ENCODE measurements at places on chromosomes 6 and 20.

DNA sequence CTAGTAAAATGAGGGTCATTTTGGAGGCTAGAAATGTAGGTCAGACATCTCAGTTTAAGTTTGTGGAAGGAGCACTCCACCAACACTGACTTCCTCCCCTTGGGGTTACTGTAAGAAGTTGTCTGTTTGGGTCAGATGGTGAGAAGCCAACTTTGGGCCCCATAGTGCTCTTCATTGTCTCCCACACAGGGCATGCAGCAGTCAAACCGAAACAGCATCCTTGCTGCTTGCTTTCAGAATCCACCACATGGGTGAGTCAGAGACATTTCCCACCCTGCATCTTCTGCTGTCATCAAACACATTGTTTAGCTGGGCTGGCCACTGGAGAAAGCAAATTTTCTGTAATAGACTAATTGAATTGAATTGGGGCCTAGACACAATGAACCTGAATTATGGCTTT lies 16.8 kb downstream of the IL17F start:
- no peak for DNase-seq

DNA sequence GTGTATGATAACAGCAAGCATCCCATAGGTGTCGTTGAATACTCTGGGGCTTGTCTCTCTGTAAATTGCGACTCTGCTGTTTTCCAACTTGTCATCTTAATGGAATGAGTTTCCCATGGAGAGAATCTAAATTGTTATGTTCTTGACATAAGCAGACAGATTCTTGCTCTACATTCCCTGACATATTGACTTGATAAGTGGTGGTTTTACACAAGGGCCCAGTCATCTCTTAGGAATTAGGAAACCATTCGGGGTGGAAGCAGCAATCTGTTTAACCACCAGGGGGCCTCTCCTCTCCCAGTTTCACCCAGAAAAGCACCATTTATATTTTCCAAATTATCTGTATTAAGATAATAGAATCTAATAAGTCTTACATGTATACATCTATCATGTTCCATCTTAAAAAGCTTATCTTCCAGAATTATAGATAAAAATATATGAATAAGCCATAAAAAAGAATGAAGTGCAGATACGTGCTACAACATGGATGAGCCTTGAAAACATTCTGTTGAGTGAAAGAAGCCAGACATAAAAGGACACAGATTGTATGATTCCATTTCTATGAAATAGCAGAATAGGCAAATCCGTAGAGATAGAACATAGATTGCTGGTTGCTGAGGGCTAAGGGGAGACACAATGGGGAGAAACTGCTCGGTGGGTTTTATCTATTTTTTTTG lies 23.1 kb upstream of the MROH8 start:
- no peak for DNase-seq

DNA sequence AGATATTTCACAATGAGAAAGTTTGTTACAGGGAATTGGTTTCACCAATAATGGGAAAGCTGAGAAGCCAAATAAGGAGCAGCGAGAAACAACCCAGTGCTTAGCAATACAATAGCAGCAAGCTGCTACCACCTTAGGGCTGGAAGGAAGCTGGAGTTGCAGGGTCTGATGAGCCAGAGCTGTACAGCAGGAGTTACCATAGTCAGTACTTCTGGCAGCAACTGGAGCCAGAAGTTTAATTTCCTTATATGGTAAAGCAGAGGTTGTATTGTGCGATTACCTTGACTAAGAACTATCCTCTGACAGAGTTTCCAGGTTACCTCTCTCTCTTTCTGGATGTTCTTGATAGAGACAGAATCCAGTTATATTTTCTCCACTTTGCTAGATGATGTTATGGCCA lies 137.1 kb upstream of the OLIG3 start:
- DNase-seq = no peak

DNA sequence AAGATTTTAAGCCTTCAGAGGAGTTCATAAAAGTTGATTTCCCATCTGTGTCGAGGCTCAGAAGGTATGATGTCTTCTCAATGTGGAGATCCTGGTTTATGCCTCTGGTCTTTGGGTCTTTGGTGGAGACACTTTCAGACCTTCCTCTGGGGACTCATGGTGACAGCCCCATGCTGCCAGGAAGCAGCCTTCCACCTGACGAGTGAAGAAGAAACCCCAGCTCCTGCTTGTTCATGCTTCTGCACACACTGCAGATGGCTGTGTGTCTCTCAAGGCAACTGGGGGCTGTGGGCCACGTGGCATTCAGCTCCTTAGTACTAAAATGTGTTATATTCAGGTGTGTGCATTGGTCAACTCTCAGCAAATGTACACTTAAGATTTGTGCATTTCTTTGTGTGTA lies 4.9 kb upstream of the SCP2D1 start:
- DNase-seq = no peak

DNA sequence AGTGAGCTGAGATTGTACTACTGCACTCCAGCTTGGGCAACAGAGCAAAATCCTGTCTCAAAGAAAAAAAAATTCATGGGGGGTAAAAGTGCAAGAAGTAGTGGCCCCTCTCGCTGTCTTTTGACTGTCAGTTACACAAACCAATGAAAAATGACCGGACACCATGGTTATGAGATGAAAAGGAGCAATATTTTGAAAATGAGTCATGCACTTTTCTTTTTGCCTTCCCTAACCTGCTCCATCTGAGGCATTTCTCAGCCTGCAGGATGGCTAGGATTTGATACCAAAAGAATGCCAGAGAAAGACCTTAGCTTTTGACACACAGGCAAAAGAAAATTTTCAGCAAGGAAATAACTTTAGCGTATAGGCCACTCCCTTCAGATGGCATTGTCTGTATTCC lies 181.7 kb upstream of the ARID1B start:
- no peak for DNase-seq

DNA sequence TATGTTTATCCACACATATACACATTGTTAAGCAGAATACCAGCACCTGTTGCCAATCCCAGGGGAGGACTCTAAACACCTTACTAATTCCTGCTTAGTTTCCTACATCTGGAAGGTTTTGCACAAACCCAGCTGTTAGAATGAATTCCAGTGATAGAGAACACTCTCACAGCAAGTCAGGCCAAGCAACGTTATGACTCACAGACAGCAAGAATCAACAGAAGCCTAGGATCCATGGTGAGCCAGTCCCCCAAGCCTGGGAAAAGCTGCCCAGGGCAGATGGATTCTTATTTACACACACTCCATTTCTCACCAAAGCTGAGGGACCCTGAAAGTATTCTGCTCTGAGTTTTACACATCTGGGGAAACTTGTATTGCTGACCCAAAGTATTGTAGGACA lies 291.7 kb downstream of the SLC35F1 start:
- no peak for DNase-seq

GRCh38 chr6:24606200-24606930 lies 39.6 kb downstream of the KIAA0319 start:
- no peak for DNase-seq

DNA sequence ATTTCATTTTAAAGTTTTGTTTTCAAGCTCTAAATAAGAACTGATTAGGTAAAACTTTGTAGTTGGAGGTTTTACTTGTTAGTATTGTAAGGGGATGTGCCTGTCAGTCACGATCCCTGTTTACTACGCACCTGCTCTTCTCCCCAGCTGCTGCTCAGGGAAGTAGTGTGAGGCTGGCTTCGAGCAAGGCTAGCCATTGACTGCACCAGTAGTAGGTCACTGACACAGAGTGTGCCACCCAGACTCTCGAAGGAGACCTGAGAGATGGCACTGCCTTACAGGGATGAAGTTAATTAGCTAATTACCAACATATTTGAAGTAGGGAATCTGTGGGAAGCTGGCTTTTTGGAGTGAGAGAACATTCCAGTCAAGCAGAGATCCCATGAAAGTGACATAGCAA lies 89.2 kb downstream of the DNAH8 start:
- no peak for DNase-seq

- no peak for DNase-seq
Measured at GRCh38 chr6:73036689-73037088, 188.6 kb downstream of the KHDC1L start.

- no peak for DNase-seq
Measured at GRCh38 chr6:25935953-25936352, 5.5 kb upstream of the SLC17A2 start.

DNA sequence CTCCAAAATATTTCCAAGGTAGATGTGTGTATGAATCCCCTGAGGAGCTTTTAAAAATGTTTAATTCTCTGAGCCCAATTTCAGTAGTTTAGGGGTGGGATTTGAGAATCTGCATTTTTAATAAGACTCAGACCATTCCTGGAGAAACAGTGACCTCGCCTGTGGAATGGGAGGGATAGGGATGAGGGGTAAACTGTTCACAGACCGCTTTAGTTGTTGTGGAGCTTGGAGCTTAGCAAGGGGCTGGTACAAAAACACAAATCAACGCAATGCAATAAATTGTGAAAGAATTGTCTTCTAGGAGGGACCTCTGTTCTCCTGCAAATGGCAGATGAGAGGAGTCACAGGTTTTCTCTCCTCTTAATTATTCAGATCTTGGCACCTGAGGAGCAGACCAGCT lies 239.3 kb upstream of the SULF2 start:
- no peak for DNase-seq

DNA sequence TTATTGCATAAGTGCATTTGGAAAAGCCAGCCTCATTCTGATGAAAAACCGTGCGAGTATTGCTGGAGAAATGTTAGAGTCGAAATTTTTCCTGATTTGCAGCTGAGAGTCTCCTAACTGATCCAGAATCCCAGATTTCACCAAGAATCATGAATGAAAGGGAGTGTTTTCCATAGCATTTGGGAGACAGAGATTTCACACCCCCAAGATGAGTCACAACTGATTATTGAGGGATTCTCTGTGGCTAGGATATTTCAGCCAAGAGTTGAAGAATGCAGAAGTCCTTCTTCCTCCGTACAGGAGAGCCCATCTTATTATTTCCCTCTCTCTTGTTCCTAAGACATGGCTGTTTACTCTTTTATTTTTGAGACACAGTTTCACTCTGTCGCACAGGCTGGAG lies 82.2 kb upstream of the SALL4 start:
- no peak for DNase-seq

- DNase-seq = no peak
Measured at GRCh38 chr6:106739387-106739786, 110.0 kb downstream of the QRSL1 start.

GRCh38 chr6:167690931-167691330 lies 135.8 kb upstream of the AFDN start:
- DNase-seq = no peak

DNA sequence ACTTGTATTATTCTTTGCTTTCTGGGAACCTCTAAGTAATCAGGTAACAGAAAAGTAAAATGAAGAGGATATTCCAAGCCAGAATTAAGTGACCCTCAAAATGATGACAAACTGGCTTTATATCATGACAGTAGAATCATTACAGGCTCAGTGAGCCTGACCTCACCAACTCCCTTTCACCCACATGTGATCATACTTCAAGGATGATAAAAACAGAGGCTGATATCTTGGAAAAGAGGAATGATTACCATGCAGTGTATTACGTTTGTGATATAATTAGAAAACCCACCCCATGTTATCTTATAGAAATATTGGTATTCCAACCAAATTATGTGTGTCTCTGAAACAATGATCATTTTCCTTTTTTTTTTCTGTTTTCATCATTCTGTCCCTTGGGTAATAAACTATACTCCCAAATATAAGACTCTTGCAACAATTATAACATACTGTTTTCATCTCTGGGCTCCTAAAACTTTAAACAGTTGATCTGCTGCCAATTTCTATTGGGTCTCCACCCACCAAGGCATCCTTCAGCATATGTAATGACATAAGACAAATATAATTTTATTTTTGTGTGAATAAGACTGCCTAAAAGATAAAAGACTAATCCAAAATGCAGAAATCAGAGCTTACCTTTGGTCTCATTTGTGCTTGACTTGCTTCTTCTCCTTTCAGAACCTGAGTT lies 115.7 kb downstream of the DST start:
- no peak for DNase-seq

DNA sequence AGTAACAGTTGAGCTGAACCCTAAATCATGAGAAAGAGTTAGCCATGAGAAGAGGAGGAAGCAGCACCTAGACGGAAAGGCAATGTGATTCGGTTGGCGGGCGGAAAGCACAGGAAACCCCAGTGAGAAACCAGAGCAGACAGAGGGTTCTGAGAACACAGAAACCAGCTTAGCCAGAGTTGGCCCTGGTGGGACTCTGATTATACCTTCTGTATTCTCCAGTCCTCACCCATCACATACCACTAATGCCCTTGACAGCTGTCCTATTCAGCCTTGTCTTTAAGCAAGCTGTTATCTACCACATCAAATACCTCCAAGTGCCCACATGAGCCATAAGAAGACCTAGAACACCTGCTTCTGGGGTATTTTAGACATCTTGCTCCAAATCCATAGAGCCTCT lies 58.9 kb upstream of the LRRC1 start:
- DNase-seq = no peak

GRCh38 chr6:44699082-44699481 lies 311.6 kb downstream of the CDC5L start:
- no peak for DNase-seq

GRCh38 chr6:5401845-5402738 lies 140.8 kb downstream of the FARS2 start:
- no peak for DNase-seq

- no peak for DNase-seq
Measured at GRCh38 chr20:36872852-36873251, 3.1 kb upstream of the TLDC2 start.
